ENCODE measurements at places on chromosomes 12 and 14.

GRCh38 chr12:27711967-27712366, 1.3 kb downstream of the MRPS35 start:
- no peak for DNase-seq

GRCh38 chr14:21440859-21441258, 15.1 kb downstream of the CHD8 start:
- DNase-seq = no peak

GRCh38 chr14:65156568-65157366, 54.5 kb upstream of the MAX start:
- DNase-seq = no peak

GRCh38 chr12:111390910-111391309, 14.8 kb upstream of the SH2B3 start:
- DNase-seq = no peak

DNA sequence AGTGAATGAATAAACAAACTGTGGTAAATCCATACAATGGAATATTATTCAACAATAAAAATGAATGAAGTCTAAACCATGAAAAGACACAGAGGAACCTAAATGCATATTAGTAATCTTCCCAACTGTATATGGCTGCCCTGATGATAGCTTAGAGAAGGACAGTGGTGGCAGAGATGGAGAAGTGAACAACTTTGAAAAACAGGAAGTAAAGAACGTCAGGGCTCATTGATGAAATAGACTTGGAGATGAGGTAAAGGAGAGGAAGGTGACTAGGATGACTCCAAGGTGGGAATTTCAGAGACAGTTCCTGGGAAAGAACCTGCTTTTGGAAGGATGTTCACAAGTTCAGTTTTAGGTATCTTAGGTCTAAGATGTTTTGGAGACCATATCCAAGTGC, 36.3 kb upstream of the NT5DC3 start:
- DNase-seq = no peak

- no peak for DNase-seq
Observed at GRCh38 chr12:79482323-79482722, 208.4 kb downstream of the PAWR start.

GRCh38 chr12:86256163-86256562, at the start of gene MGAT4C:
Gene MGAT4C (minus strand): TSS chr12:86256391.
- no peak for DNase-seq

GRCh38 chr12:40192704-40193255, 32.0 kb upstream of the LRRK2 start:
- no peak for DNase-seq

- peak; percentile 36 for DNase-seq
Observed at GRCh38 chr14:104795781-104796686, 486 bp upstream of the AKT1 start.

DNA sequence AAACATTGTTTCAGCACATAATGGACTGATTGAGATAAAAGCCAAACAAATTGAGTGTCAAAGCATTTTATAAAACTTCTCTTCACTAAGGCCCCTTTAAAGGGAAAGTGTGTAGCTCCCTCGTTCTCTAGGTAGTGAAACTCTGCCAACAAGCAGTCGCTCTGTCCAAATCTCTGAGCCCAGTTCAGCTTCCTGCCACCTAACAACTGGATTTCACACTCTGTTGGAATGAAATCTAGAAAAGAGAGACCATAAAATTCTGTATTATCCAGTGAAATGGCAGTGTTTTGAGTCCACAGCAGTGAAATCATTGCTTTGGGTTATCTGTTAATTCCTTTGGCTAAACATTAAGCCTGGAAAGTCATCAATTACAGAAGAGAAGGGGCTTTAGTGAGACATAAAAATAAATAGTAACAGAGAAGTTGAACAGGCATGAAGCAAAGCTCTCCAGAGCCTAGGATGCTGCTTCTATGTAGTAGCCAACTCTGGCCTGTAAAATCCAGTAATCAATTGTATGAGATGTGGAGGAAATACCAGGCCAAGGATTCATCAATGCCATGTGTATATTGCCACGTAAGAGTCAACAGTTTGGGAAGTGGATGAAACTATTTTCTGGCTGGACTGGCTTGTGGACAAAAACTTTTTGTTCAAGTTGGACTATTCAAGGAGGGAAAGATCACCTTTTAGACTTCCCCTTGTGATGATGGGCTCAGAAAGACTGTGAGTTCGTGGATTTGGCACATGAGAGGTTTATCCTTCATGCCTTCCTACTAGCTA, 122.5 kb downstream of the WIF1 start:
- DNase-seq = no peak

GRCh38 chr12:27229367-27229766, 14.7 kb upstream of the STK38L start:
- no peak for DNase-seq

DNA sequence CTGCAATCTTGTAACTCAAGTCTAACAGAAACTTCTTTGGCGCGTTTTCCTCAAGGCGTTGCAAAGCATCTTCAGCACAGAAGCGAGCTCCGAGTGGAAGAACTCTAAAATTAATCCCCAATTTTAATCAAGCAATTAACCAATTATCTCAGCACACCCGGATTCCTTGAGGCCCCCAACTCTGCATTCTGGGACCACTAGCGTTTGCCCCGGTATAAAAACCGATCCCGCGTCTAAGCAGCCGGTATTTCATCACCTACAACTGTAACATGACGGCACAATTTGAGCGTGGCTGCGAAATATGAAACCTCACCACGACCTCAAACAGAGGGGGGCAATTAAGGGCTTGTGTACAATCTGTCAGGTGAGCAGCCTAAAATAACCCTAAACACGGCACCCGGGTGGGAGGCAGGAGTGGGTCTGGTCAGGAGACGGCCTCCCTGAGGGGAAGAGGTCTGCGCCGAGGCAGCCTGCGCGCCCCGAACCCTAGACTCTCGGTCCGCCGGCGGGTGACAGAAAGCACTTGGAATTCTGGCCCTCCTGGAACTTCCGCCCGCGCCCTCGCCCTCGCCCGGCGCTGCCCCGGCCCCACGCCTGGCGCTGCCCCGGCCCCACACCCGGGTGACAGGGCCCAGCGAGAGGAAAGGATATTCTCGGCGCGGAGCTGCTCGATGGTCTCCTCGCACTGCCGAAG, 594 bp downstream of the ZCCHC8 start:
- peak; percentile 13 for DNase-seq

DNA sequence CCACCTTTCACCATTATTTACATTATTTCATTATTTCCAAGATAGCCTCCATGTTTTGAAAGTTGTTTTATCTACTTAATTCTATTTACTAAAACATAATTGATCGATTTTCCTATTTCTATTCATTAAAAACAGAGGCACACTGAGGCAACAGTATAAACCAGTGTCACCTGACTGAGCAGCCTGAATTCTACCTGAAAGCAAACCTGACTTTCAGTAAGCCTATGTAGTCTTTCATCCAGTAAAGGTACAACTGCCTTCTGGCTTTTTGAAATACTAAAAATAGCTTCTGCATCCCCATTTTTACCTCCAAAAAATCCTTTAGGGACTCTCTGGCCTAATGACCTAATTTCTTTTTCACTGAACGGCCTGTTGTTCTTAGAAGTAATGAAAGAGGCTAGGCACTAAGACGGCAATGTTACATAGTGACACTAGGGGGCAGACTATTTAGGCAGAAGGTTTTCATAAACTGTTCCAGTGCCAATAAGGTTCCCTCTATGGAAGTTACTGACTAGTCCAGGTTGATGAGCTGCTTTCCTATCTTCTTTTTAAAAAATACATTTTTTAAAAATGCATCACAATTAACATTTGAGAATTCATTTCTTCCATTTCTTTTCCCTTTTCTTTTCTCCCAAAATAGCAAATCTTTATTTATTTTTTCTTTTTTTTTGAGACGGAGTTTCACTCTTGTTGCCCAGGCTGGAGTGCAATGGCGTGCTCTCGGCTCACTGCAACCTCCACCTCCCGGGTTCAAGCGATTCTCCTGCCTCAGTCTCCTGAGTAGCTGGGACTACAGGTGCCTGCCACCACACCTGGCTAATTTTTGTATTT, 17.5 kb downstream of the ANAPC5 start:
- DNase-seq = no peak

- DNase-seq = no peak
Observed at GRCh38 chr12:72546106-72546505, 273.9 kb downstream of the TRHDE start.

- DNase-seq = no peak
Observed at GRCh38 chr12:109595321-109595902, 21.8 kb downstream of the MVK start.

DNA sequence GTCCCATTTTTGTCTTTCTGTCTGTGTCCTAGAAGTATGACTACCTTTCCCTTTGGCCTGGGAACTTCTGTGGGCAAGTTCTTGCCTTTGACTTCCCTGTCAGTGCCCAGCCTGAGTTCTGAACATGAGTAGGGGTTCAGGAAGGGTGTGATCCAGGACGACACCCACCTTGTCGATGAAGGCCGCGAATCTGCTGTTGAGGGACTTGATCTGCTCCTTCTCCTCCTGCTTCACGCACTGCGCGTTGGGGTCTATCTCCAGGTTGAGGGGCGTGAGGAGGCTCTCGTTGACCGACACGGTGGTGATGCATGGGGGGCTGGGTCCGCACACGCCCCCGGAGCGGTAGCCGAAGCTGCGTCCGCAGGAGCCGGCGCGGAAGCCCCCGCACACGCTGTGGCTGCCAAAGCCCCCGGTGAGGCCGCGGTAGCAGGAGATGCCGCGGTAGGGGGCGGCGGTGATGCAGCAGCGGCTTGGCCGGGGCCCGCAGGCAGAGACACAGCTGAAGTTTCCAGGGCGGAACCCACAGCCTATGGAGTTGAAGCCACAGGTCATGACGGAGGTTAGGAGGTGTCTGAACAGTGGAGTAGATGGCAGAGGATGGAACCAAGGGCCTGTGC, at the start of gene KRT83:
KRT83 (minus strand) TSS at position 615 of the 617 bp plus-strand sequence; CDS start at position 552, 63 bp downstream.
- no peak for DNase-seq

DNA sequence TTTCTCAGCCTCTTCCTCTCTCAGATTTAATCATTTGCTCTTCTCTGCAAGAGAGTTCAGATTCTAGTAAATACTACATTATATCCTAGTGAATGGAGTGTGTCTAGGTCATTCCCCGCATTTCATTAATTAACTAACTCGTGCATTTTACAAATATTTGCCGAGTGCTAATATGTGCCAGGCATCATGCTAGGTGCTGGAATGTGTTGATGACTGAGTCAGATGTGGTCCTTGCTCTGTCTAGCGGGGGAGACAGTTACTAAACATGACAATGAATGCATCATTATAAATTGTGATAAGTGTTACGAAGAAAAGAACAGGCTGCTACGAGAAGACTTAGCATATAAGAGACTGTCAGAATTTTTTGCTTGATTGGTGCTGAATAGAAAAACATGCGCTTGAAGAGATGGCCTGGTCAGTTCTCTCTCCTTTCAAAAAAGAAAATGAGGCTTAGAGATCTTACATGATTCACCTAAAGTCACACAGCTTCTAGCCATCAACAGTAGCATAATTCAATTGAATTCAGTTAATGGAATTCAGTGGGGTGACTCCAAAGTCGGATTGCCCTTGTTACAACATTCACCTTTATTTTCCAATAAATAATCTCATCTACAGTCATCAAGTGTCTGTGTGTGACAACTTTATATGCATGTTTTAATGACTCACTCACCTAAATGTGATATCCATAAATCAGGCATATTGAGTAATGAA, 48.7 kb upstream of the MAX start:
- DNase-seq = no peak

DNA sequence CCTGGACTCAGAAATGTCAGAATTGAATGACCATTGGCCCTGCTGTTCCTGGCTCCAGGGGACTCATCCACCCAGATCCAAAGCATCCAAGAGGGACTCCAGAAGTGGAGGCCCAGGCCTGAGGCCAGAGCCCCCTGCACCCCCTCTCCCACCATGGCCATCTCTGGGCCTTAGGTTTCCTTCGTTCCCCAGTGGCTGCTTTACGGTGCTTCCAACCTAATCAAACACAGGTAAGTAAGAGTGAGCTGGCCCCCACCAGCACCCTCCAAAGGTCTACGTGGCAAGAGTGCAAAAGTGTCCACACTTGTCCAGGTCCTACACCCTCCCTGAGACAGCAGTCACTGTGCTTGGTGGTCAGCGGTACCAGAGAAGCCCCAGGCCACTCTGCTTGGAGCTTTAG, 139.0 kb downstream of the DPF3 start:
- no peak for DNase-seq

DNA sequence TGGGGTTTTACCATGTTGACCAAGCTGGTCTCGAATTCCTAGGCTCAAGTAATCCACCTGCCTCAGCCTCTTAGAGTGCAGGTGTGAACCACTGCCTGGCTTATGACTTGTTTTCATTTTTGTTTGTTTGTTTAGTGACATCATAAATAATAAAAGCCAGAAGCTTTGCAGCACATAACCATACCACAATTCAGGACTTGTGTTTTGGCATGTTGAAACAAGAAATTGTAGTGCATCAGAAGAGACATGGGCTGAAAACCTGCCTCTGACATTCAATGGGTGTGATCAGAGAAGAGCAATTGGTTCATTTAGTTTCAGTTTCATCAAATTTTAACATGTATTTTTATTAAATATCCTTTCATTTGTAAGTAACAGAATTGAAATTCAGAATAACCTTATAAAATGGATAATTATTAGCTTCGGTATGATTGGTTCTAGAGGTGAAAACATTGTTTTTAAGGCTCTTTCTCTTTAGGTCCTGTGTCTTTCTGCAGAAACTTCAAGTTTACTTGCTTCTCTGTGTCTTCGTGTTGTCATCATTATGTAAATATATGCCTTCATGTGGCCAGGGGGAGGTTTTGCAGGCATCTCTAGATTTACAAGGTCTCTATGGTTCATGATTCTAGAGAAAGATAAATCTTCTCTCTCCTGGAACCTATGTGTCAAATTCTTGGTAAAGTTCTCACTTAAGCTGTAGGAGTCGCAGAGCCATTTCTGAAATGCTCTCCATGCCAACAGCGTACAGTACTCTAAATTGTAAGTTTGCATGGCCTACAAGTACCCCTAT, 312.0 kb downstream of the KCNC2 start:
- no peak for DNase-seq

- DNase-seq = no peak
Observed at GRCh38 chr12:2460051-2460670, 334.6 kb upstream of the FKBP4 start.

DNA sequence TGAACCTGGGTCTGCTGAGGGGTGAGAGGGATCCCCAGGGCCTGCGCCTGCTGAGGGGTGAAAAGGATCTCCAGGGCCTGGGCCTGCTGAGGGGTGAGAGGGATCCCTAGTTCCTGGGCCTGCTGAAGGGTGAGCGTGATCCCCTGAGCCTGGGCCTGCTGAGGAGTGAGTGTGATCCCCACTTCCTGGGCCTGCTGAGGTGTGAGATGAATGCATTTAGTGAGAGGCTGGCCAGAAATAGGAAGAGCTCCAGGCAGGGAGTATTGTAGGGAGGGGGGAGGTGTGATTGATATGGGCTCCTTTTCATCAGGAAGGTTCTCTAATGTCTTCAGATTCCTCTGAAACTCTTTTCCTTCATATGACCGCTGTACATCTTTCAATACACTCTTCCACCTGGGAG, 43.0 kb downstream of the FAM186A start:
- DNase-seq = no peak

- DNase-seq = no peak
Observed at GRCh38 chr12:57697076-57697475, 3.1 kb downstream of the OS9 start.

- no peak for DNase-seq
Observed at GRCh38 chr12:3972576-3972975, 99.4 kb upstream of the PARP11 start.

Measured in stimulated activated CD8-positive, alpha-beta memory T cell treated with anti-CD3 and anti-CD28 coated beads, Interleukin-15, amount 100 ng/mL, for 24 hours (primary cell).